T47D (cell line): ENCODE measurements at places on chromosomes 11 and 22.

GRCh38 chr11:67006029-67006884 is 16.7 kb upstream of the SYT12 start:
- peak; percentile 72 for DNase-seq

- peak; percentile 20 for DNase-seq
Observed at GRCh38 chr11:105466582-105467228, 143.2 kb upstream of the GRIA4 start.

DNA sequence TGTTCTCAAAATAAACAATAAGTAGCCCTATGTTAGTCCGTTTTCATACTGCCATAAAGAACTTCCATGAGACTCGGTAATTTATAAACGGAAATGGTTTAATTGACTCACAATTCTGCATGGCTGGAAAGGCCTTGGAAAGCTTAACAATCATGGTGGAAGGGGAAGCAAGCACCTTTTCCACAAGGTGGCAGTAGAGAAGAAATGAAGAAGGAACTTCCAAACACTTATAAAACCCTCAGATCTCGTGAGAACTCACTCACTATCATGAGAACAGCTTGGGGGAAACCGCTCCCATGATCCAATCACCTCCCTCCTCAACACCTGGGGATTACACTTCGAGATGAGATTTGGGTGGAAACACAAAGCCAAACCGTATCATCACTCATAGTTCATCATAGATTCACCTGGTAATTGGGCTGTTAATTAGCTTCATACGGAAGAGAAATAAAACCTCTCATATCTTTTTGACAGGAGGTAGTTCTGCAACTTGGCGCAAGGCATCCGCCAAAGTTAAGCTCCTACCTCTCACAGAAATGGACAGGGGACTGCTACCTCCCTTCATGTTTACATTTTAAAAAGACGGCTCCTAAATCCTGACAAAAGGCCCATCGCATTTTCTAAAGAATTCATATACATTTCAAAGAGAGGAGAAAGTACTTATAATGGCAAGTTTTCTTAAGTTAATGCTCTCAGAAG is 49.0 kb downstream of the MUC15 start:
- no peak for DNase-seq

DNA sequence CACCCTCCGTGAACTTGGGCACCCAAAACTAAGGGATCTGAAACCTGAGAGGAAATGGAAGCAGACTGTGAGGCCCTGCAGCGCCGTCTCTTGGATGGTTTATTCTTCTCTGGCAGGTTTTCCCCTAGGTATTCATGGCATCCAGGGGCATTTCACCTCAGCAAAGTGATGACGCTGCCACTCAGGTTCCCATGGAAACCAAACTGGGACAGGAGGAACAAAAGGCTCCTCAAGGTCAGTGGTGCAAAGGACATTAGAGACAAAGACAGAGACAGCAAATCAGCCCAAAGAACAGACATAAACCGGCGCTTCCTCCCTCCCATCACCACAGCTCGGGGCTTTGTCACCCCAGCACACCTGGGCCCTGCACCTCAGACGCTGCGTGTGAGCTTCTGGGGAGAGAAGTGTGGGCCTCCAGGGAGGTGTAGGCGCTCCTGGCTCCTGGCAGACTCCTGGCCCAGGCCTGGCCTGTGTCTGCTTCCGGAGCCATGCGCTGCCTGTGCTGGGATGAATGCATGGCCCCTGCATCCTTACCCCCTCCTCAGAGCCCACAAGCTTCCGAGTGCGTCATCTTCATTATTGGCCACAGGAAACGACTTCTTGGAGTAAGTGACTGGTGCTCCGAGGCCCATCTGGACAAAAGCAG is 5.9 kb downstream of the TP53AIP1 start:
- no peak for DNase-seq

DNA sequence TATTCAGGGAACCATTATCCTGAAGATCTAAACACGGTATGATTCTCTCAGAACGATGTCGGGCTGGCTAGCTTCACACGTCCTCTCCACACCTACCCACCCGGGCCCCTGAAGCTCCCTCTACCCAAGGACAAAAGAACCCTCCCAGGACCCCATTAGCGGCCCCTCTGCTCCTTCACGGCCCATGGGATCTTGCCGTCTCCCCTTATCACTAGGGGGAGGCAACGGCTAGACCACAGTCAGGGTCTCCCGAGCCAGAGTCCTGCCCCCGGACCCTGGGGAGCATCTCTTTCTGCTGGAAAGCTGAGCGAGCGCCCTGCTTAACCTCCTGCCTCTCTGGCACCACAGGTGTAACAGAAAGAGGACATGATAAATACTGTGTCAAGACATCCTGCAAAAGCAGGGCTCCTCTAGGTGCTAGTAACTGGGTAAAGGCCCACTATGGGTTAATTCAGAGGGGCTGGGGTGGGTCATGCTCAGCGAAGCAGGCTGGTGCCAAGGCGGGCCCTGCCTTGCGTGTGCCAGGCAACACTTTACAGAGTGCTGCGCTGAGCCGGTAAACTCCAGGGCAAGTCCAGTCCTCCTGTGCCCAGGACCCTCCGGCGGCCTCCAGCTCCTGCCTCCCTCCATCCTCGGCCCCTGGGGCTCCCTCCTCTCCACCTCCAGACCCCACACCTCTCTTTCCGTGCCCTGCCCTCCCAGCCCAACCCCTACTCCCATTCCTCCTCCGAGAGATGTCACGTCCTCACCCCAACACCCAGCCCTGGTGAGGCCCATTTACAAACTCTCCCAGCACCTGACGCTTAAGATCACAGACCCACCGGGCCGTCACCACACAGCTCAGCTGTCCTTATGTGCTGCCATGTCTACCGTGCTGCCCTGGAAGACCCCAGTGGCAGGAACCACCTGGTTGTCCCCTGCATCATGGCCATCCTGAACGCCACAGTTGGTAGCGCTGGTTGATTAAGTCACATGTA is 3.0 kb downstream of the TOLLIP start:
- DNase-seq: no peak

DNA sequence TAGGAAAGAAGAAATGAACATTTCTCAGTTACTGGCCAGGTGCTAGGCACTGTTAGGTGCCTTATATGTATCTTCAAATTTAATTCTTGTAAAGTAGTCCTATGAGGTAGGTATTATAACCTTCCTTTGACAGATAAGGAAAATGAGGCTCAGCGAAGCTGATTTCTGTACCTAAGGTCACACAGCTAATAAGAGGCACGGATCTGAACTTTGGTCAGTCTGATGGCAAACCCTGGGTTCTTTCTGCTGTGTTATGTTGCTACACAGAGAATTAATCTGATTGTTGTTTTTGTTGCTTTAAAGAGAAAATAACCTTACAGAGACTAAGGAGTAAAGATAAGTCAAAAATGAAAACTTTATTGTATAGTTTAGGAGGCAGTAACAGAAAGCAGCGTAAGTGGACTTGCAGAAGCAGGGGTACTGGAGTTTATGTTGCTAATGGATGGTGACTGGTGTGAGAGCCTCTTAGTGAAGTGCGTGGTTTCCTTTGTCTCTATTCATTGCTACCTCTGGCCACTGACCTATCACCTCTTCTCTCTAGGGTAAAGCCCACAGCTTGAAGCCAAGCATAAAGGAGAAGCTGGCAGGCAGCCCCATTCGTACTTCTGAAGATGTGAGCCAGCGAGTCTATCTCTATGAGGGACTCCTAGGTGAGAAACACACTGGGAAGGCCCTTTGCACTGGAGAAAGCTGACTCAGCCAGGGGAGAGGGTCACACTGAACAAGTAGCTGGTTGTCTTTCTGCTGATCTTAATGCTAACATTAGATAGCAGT is 38.3 kb downstream of the MADD start:
- no peak for DNase-seq

DNA sequence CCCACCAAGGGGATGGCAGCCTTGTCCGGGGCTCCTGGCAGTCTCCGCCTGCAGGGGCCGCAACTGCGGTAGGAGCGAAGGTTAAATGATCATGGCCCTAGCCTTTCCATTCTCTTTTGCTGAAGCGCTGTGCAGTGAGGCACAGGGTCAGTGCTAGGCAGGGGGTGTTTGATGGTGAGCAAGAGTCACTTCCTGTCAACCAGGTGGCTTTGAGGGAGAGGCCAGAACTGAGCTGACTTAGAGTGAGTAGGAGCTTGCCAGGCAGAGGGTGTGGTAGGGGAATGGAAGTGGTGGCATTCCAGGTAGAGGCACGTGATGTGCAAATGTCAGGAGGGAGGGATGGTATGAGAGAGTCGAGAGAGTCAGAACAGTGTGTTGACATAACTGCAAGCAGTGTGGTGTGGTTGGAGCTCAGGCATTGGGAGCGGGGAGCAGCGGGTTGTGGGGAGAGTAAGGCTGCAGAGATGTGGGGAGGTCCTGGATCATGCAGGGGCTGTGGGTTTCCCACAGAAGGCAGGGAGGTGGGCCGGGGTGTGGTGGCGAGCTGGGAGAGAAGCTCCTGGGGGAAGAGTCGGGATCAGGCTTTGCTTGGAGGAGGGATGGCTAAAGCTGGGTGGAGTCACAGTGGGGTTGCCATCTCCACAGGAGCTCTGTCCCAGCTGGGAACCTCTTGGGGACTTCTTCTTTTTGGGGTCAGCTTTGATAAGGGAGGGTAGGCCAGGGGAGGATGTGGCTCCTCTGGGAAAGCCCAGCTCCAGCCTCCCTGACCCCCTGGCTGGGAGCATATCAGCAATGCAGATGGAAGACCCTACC is 33.3 kb downstream of the AMPD3 start:
- no peak for DNase-seq

DNA sequence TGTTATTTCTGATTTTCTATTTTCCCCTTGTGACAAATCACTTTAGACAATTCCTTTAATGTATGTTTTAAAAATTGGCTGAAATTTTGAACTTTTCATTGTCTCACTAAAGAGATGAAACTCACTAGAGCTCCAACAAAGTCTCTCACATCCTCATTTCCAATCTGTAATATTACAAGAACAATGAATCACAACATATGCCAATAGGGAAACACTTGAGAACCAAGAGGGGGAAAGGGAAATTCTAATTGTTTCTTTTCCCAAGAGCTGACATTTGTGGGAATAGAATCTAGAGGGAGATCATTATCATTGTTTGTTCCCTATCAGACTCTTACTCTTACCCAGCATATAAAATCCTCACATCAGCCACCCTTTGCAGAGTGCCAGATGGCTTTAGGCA is 28.2 kb downstream of the OR10D3 start:
- DNase-seq: no peak

- DNase-seq: peak; percentile 9
Observed at GRCh38 chr11:21861314-21861713, 331.6 kb upstream of the ANO5 start.

DNA sequence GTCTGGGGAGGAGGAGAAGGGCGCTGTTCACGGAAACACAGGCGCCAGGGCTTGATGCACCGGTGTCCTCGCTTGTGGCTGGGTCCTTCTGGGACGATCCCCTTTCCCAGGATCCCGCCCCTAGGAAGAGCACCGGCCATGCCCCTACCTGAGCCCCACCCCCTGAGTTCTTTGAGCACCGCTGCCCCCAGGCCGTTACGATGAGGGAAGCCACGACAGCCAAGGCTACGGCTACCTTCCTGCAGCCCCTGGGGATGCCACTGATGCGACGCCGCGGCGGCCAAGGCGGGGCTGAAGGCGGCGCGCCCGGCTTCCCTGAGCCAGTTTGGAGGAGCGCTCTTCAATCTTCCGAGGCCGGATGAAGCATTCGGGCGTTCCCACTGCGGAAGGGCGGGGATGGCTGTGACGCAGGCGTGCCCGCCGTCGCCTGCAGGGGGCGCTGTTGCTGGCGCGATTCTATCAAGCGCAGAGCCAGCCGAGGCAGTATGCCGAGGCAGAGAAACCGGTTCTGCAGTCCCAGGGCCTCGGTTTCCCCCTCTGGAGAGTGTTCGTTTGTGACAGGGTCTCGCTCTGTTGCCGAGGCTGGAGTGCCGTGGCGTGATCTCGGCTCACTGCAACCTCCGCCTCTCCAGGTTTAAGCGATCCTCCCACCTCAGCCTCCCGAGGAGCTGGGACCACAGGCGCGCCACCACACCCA is 9.7 kb upstream of the NEFH start:
- DNase-seq: peak; percentile 79

- no peak for DNase-seq
Observed at GRCh38 chr22:50269970-50270665, at the start of gene MAPK11. TSS of gene MAPK11 (minus strand) at chr22:50270380. CDS start at chr22:50270292, 88 bp downstream.

DNA sequence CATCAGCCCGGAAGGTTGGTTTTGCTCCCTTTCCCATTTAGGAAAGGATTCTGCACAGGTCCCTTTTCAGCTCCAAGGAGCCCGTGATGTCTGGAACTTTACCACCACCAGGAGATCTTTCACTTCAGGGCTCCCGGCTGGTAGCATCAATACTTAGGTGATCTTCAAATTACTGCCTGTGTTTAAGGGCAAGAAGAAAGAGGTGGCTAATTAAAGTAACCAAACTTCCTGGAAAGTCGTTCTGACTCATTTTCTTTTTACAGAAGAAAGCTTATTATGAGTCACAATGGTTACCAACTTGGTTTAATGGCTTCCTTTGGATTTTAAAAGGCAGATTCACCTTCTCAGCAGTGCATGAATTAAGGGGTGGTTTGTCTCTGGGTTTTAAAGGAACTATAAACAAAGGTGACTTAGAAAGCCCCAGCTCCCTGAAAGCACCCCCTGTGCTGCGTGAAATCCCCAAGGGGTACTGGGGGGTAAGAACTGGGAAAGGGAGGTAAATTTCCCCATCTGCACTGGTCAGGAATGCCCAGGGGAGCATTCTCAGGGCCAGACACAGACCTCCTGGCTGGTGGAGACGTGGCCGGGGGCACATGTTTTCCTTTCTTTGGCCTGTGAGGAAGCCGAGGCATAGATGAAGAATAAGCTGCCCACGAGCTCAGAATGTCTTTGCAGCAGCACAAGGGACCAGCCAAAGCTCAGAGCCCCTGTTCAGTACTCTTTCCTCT is 8.8 kb downstream of the POU2F3 start:
- no peak for DNase-seq

- DNase-seq: no peak
Observed at GRCh38 chr11:56950510-56950909, 38.2 kb upstream of the OR5AK2 start.

- DNase-seq: no peak
Observed at GRCh38 chr11:78261828-78262227, 73.1 kb downstream of the USP35 start.

DNA sequence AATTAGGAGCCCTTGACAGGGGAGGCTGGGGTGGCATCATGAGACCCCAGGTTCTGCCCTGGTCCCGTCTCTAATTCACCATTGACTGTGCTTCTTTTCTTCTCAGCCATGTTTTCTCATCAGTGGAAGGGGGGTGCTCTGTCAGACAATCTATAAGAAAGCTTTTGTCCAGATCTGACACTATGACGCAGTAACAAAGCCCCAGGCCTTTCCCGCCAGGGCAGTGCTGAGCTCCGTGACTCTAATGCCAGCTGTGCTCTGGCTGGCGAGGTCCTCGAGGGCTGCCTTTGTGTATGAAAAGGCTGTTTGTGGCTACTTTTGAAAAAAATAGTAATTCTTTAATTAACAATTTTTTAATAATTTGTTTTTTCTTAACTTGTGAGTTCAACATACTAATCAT is 3.2 kb downstream of the CD6 start:
- no peak for DNase-seq

- DNase-seq: peak; percentile 51
Observed at GRCh38 chr11:86442827-86443226, 68.1 kb downstream of the CCDC81 start.
